Stimulated activated CD8-positive, alpha-beta memory T cell treated with anti-CD3 and anti-CD28 coated beads, Interleukin-2, amount 100 ng/mL, for 1 hour (primary cell): ENCODE measurements at places on chromosomes 2 and 18.

DNA sequence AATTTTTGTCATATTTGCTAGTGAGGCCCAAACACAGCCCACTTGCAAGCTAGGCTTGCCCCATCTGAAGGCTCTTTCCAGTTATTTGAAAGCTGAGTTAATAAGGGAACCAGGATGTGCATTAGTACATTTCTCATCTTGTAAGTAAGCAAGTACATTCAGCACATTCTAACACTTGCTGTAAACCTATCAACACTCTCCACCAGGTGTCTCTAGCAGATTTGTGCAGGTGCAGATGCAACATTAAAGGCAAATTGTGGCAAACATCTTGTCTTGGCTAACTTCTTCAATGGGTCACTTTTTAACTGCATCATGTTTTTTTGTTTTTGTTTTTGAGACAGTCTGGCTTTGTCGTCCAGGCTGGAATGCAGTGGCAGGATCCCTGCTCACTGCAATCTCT, 25.3 kb upstream of the MFSD6 start:
- DNase-seq = no peak

DNA sequence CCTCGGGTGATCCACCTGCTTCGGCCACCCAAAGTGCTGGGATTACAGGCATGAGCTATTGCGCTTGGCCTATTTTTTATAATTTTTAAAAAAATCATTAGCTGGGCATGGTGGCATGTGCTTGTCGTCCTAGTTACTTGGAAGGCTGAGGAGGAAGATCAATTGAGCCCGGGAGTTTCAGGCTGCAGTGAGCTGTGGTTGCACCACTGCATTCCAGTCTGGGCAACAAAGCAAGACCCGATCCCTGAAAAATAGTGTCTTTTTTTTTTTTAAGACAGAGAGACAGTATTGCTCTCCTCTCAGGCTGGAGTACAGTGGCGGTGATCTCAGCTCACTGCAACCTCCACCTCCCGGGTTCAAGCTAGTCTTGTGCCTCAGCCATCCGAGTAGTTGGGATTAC, 4.8 kb downstream of the SSB start:
- no peak for DNase-seq

DNA sequence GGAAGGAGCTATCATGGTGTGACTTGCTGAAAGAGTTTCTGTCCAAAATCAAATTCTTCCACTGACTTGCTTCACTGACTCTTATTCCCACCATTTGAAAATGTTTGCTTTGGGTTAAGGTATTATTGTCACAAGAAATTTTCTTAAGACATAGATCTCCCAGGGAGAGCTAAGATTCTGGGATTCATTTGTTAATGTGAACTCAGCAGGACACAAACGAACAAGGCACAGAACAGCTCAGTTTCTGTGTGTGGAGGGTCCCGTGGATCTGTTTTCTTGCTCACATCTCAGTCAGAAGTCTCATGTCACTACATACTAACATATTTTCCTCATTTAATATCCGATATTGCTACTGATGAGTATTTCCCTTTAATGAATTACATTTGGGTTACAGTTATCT, 8.2 kb upstream of the HNRNPA3 start:
- no peak for DNase-seq

DNA sequence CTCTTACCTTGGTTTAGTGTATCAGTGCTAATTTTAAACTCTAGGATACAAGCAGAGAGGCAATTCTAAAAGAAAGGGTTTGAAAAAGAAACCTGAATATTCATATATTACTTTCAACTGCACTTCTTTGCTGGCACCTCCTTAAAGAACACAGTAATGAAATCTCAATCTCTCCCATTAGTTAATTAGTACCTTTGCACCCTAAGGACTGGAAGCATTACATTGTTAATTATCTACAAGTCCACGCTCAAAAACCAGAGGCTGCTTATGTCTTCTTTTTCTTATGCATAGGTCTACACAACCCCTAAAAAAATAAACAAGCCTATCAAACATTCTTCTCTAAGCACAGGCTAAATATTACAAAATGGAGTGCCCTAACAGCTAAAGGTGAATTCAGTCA, 20.2 kb downstream of the EPHA4 start:
- DNase-seq = no peak

GRCh38 chr2:86319700-86320580, 17.5 kb downstream of the REEP1 start:
- DNase-seq = no peak

DNA sequence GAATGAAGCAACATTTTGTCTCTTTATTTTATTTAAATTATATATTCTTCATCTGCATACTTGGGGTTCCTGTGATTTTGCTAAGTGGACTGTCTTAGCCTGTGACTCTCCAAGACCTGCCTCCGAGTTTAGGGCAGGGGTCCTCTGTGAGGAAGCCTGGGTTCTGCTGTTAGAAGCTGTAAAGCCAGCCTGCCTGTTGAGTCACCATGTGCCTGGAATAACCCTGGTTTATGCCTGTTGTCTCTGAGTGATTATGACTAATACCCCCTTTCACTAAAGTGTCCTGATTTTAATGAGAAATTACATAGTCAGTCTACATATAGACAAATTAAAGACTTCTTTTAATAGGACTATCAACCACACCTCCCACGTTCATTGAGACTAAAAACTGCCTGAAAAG, 369.1 kb downstream of the ZNF521 start:
- DNase-seq = no peak
